Activated CD4-positive, alpha-beta T cell treated with anti-CD3 and anti-CD28 coated beads for 1 hour (primary cell): ENCODE measurements at places on chromosomes 1 and 21.

DNA sequence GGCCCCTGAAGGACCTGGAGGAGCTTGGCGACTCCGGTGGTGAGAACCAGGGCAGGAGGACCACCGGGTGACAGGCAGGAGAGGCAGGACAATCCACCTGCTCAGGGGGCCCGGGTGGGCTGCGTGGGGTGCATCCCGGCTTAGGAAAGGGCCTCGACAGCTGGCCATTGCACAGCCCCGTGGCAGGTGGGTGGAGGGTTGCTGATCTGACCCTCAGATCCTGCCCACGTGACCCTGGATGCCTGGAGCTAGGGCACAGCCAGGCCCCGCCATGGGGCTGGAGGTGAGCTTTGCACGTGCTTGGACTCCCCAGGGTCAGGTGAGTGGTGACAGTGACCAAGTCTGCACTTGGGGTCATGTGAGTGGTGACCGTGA lies 35.5 kb upstream of the SLC19A1 start:
- DNase-seq: no peak

GRCh38 chr1:39128126-39128525 lies 76.4 kb upstream of the MACF1 start:
- DNase-seq: no peak

DNA sequence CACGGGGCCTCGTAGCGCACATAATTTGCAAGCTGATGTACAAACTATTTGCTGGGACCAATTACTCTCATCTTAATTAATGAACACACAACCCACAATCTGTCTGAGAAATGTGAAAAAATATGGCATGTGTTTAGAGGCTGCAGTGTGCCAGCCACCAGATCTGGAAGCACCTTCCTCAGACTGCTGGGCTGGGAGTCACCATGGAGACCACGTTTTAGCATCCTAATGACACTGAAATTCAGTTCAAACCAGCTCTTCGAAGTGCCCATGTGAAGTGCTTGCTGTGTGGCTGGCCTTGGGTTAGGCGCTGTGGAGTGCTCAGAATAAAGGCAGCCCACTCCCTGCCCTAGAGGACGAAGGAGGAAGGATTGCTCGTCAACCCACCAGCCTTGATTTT lies 482.4 kb downstream of the OMA1 start:
- no peak for DNase-seq

GRCh38 chr21:36608897-36609225 lies 90.1 kb upstream of the SIM2 start:
- no peak for DNase-seq

DNA sequence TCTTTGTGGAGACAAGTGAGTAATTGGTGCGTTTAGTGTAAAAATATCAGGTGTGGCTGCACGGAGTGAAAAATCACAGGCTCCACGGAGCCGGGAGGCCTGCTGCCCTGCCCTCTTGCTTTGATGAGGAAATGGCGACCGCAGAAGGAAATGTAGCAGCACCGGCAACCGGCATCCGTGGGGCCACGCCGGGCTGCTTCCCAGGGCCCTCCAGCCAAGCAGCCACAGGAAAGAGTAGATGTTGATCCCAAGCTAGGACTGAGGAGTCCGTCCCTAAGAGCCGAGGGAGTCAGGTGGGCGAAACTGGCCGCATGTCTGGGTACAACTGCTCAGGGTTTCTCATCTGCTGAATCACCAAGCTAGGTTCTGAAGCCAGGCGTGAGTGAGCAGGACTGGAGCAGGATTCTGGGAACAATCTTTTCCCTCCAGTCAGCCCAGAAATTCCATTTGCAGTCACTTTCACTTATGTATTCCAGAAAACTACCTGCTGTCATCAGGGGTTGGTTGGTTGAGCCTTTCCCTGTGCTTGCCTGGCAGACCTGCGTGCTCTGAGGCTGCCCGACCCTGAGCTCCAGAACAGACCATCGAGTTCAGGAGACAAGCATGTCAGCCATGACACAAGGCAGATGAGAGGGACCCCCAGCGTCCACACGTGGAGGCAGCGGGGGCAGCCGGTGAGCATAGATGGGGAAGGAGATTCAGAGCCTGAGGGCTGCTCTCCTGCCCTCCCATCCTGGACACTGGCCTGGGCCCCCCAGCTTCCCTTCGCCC lies 5.8 kb upstream of the ITGB2 start:
- DNase-seq: no peak

GRCh38 chr1:202801175-202801574 lies 7.0 kb downstream of the KDM5B start:
- DNase-seq: no peak
